Activated T-helper 17 cell treated with anti-CD3 and anti-CD28 coated beads, Interleukin-2, amount 50 U/mL, for 72 hours (primary cell): ENCODE measurements at places on chromosomes 5 and 9. TPM values are rescaled to one million over a fixed set of nuclear protein-coding genes. Genes with fewer than 3 reads are reported as not detected.
A peak's percentile ranks its signal among the peaks of the same experiment; 100 is the strongest.

GRCh38 chr9:123365287-123365880 is 9.4 kb downstream of the CRB2 start:
- ATAC-seq = no peak

DNA sequence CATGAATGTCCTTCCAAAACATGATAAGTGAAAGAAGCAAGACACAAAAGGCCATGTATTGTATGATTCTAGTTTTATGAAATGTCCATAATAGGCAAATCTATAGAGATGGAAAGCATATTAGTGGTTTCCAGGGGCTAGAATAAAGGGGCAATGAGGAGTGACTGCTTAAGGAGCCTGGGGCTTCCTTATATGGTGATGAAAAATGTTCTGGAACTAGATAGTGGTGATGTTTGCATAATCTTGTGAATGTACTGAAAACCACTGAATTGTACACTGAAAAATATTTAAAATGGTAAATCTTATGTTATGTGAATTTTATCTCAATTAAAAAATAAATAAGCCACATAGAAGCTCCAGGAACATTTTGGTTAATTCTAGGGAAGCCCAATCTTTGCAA is 144.4 kb upstream of the ANKRD55 start:
- no peak for ATAC-seq

GRCh38 chr9:73264631-73265030 is 113.0 kb downstream of the ANXA1 start:
- peak; percentile 21 for ATAC-seq

GRCh38 chr9:22204240-22204639 is 195.1 kb upstream of the CDKN2B start:
- no peak for ATAC-seq

DNA sequence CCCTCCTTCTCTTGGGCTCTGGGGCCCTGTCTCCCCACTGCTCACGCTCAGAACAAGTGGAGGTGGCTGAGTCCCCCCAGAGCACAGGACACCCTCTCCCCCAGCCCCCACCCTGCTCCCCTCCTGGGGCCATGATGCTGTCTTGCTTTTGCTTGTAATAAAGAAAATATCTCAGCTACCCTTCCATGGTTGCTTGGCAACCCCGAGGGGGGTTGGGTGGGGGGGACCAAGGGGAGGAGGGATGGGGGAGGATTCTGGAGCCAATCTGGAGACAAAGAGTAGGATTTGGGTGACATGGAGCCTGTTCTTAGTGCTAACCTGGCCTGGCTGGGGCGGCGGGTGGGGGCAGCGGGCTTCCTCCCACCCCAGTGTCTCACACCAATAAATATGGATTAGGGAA is 16.1 kb upstream of the CERCAM start:
- no peak for ATAC-seq

GRCh38 chr9:7121055-7121454 is 363.3 kb downstream of the KDM4C start:
- ATAC-seq = peak; percentile 18

ATP10B gene
- total RNA-seq = not detected

C5orf63 gene
- 11.0 TPM for total RNA-seq
